ENCODE measurements at places on chromosomes 12 and 14.

GRCh38 chr12:27905285-27906126 is 67.0 kb downstream of the PTHLH start:
- no peak for DNase-seq

- no peak for DNase-seq
Observed at GRCh38 chr14:29216268-29217232, 450.0 kb downstream of the FOXG1 start.

DNA sequence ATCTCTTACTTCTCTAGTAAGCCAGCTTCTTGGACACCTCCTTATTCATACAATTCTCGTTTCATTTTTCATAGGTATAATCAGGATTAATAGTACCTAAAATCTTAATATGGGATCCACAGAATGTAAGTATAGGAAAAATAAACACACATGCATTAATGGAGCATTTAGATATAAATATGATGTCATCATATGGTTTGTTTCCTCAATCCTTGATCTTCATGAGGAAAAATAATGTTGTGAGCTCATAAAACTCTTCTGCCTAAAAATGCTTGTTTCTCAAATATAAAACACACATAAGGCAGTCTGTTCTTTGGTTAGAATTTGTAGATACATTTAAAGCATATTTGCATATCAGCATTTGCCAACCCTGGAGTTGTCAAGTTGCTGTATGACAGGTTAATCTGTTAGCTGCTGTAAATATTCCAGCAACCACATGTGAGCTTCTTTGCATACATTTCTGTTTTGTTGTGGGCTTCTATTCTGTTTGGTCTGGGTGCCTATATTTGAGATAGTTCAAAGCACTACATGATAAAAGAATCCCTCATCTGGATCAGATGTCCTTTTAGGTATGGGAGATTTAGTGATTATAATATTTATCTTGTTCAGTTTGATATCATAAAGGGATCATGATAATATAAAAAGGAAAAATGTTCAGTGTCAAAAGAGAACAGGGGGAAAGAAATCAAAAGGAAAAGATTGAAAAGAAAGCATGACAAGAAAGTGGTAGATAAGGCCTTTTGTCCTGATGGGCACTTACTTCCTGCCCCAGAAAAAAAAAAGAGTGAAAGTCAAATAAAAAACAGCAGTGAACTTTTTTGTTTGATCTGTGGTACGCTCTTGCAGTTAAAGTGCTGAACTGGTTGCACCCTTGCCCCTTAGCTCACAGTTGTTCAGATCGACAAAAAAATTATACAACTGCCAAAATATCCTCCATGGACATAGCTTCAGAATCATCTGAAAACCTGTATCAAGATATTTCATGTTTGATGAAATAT is 68.6 kb downstream of the ACSS3 start:
- no peak for DNase-seq

GRCh38 chr12:1890119-1890703 is 28.2 kb downstream of the CACNA2D4 start:
- no peak for DNase-seq

- no peak for DNase-seq
Observed at GRCh38 chr14:52395728-52396127, 81.6 kb downstream of the PTGER2 start.

DNA sequence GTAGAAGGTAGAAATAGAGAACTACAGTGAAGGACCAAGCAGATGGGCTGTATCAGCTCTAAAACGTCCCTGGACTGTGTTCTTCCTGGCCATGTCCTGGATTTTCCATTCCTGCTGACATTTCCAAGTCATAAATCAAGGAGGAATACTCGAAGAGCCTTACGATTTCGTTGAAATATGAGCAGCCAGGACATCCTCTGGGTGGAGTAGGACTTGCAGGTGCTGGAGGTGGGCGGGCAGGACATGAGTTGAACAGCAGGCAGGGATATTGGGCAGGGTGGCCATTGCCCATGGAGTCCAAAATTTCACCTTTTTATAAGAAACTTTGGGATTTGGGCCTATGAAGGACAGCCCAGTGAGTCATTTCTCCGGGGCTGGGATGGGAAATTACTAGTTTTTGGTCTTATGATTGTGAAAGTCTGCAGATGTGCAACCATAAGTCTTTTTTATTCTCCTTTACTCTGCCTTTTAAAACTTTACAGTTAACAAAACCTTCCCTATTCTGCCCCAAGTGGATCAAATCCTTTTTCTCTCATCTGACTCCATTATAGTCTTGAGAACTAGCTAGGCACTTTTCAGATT is 88.8 kb downstream of the TMX1 start:
- DNase-seq: no peak

DNA sequence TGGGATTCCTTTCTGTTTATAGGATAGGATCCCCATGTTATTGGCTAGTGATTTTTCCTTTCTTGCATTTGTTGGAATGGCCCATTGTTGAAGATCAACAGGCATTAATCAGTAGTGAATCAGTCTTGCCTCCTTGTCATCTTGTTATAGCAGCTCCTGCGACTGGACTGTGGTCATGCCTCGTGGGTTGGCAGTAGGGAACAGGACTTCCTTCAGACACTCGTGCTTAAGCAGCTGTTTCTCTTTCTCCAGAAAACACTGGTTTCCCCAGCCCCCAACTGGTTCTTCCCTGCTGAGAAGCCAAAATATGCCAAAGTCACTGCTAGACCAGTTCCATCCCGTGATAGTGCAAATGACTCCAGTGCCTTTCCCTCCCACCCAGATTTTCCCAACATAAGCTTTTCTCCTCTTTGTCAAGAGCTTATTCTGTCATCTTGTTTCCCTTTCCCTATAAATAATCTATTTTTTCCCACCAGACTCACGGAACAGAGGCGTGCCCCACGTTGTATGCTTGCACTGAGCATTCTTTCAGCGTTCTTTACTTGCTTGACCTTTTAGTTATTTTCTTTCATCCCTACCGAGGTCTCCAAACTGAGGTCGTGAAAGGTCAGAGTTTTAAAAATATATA is 83.5 kb downstream of the SAMD4A start:
- no peak for DNase-seq

DNA sequence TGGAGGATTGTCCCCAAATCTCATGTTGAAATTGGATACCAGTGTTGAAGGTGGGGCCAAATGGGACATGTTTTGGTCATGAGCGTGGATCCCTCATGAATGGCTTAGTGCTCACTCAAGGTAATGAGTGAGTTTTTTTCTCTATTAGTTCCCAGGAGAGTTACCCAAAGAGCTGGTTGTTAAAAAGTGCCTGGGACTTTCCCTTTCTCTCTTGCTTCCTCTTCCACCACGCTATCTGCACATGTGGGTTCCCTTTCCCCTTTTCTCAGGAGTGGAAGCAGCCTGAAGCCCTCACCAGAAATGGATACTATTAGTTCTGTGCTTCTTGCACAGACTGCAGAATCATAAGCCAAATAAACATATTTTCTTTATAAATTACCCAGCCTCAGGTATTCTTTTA is 465.4 kb downstream of the FSCB start:
- no peak for DNase-seq

All from CD4-positive, alpha-beta T cell treated with Interleukin-17A for 1 hour (primary cell).